ENCODE measurements at places on chromosomes 4 and X. TPM values are rescaled to one million over a fixed set of nuclear protein-coding genes. Genes with fewer than 3 reads are reported as not detected.

Gene DKK2
- not detected for total RNA-seq

Gene USP17L17
- not detected for total RNA-seq

Gene SMIM31
- total RNA-seq: not detected

Gene VCX3B
- total RNA-seq: not detected

Gene MAGEE2
- total RNA-seq: not detected

Gene GLRB
- 0.94 TPM for total RNA-seq

Gene MORC4
- total RNA-seq: 12.4 TPM

Gene RAB41
- not detected for total RNA-seq

Gene S100P
- not detected for total RNA-seq

Gene PRRG3
- not detected for total RNA-seq

Gene G3BP2
- 136 TPM for total RNA-seq

Gene CXorf49B
- total RNA-seq: not detected

Gene GIMD1
- total RNA-seq: not detected
